ENCODE measurements at places on chromosomes 7 and 10.
A peak's percentile ranks its signal among the peaks of the same experiment; 100 is the strongest.

DNA sequence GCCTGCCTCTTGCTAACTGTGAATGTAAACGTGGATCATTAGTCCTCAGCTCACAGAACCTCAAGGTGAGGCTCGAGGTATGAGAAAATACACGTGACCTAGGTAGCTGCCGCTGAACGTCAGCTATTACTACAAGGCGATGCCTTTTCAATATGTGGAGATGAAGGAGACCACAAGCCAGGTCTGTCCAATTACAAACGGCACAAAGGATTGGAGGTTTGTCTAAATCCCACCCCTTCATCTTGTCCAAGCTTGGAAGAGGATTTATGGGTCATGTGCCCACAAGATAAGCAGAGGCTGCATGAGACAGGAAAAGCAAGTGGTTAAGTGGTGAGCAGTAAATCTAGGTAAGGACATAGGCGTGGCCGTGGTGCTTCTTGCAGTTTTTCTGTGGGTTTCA, 3.4 kb downstream of the H2BK1 start:
- peak; percentile 82 for DNase-seq

DNA sequence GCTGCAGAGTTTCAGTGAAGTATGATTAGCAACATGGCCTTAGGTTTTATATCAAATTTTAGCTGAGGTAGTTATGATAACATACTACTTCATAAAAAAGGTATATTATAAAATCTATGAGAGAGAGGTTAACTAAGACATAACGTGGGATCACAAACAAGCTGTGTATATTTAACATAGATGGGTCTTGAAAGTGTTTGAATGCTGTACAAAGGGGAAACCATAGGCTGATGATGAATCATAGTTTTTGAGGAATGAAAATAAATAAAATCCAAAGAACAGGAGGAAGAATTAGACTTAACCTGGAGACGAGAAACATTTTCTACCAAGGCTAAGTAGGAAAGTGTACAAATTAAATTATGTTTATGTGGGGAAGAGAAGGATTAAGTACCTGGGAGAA, 119.0 kb downstream of the GNAI1 start:
- no peak for DNase-seq

- DNase-seq, result no peak
These were observed 3.7 kb downstream of the LAMTOR4 start for GRCh38 chr7:100152404-100152803.

DNA sequence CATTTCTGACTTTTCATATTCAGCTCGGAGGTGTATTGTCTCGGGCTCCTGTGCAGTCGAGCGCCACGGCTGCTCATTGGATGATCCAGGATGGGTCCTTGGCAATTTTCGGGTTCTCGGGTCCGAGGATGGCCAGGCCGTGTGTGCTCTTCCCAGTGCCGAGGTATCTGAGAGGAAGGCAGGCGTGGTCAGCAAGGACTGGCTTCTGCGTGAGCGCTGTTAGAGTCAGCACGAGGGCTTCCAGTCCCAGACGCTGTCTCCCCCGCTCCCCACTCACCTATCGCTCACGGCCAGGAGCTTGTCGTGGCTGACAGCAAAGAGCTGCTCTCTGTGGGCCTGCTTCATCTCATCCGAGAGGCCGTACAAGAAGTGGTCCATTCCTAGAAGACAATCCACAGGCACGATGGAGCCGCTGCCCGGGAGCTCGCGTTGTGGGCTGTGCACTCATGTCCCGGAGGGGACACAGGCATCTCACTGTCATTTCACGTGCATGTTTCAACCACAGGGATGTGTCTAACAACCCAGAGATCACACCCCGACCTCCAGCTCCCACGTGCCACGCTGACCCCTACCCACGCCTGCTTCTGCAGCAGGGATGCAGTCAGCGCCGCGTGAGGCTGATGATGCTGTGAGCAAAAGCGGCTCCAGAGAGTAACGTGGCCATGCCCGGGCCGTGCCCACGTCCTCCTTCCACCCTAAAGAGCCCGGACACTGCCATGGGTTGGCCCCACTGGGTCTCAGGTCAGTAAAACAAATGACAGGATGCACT, 34.4 kb downstream of the PITRM1 start:
- no peak for DNase-seq

DNA sequence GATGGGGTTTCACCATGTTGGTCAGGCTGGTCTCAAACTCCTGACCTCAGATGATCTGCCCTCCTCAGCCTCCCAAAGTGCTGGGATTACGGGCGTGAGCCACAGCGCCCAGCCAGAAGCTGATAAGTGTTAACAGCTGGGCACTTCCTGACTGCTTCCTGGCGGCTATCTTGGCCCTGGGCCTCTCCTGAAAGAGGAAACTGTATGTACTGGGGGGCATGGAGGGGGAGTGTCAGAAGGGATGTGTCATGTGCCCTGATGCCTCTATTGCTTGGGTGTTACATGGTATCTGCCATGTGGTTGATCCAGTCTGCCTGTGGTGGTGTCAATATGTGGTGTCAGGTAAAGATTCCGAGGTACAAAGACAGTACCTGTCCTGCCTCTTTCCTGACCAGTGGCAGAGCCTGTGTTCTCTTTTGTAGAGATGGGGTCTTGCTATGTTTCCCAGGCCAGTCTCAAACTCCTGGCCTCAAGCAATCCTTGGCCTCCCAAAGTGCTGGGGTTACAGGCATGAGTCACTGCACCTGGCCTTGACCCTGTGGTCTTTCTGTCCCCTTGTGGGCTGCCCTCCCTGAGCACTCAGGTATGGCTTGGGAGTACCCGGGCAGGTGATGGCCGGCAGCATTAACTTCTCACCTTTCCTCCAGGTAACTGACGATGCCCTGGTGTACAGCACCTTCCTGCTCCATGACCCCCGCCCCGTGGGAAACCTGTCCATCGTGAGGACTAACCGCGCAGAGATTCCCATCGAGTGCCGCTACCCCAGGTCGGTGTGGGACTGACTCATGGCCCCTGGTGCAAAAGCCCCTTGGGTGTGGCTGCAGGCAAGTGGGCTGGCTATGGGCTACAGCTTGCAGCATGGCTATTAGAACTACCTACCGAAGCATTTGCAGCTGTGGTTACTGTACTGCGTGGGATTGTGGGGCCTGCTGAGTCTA, 4.4 kb downstream of the ZP3 start:
- DNase-seq, result no peak

DNA sequence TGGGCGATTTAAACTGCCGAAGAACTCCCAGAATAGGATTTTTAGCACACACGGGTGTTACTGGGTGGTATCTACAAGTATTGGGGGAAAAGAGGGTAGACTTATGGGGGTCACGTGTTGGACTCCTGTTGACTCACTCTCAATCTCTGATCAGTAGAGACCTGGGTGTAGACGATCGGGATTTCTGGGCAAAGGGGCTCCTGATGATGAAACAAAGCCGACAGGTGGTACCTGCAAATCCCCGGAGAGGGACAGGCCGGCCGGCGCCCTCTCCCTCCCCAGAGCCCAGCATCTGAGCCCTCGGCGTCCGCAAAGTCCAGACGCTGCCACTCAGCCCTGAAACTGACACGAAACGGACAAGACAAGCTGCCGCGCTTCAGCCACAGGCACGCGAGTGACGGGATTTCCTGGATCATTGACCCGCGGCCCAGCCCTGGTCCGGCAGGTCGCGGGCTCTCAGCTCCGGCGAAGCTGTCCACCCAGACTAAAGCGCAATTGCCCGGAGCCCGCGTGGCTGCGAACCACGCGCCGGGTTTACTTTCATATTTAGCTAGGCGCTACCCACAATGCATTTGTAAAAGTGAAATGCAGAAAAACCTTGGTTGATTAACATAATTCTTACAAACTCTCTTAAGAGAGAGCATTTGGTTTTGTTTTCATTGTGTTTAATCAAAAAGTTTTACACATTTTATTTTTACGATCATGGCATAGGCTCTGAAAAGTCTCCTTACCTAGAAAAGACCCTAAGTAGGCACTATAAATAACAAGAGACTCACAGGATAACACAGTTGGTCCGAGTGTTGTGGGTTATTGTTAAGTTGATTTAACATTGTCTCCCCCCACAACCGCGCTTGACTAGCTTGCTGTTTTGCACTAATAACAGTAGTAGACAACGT, 56.9 kb upstream of the EZH2 start:
- peak; percentile 84 for DNase-seq

DNA sequence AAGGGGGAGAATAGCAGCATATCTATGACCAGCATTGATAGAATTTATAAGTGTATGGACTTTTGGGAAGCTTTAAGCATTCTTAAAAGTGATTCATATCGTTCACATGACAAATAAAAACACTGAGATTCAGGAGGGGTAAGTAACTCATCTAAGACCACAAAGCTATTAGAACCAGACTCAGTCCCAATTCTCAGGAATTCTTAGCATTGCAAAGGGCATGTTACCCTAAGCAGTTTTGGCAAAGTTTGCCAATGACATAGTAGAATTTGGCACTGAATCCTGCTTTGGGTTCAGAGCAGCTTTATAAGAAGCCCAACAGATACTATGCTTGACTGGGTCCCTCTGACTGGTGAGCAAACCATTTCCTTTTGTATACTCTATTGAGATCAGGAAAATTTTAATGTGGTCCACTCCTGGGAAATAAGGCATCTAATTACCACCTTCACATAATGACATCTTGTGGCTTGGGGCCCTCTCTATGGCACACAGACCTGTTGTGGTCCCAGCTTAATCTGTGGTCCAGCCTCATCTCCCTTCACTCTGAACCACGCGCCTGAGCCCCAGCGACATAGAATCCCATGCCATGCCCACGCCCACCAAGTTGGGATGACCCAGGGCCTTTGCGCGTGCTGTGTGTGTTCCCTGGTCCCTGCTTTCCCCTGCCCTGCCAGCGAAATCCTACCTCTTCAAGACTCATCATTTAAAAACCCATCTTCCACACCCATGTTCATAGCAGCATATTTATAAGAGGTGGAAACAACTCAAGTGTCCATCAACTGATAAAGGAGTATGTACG, 37.5 kb upstream of the DOCK1 start:
- DNase-seq, result no peak

- no peak for DNase-seq
These were observed 770 bp downstream of the PRXL2A start for GRCh38 chr10:80409121-80409520.

DNA sequence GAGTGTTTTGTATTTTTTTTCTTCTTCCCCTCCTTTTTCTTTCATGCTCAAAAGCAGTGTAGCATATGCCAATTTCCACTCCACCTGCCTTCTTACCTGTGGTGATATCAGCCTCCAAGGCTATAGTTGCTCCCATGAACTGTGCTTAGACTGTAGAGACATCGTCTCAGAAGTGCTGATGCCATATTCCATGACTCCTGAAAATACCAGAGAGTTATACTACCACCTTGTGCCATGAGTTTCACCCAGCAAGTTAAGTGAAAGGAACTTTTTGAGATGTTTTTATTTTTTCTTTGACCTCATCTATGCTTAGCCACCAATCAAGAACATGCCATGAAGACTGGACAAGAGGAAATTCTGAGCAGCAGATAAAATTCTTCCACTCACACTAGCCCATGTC, 142.8 kb upstream of the SEMA3E start:
- DNase-seq, result no peak

- DNase-seq, result no peak
These were observed 2.0 kb downstream of the WDR91 start for GRCh38 chr7:135209225-135209834.

DNA sequence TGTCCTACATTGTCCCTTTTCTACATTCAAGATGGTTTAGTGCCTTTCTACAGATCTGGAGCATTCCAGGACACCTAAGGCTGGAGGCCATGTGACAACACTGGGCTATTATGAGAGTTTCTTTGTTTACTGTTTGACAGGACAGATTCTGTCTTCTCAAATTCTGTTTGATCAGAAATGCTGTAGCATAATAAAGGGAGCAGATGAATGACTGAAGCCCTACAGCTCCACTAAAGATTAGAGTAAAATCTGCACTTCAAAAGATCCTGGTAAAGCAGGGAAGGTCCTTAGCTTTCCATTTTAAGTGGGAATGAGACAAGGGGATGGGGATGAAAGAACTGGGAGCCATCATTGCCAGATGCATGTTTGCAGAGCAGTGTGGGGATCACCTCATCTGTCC, 38.4 kb downstream of the TMEM229A start:
- DNase-seq, result no peak

DNA sequence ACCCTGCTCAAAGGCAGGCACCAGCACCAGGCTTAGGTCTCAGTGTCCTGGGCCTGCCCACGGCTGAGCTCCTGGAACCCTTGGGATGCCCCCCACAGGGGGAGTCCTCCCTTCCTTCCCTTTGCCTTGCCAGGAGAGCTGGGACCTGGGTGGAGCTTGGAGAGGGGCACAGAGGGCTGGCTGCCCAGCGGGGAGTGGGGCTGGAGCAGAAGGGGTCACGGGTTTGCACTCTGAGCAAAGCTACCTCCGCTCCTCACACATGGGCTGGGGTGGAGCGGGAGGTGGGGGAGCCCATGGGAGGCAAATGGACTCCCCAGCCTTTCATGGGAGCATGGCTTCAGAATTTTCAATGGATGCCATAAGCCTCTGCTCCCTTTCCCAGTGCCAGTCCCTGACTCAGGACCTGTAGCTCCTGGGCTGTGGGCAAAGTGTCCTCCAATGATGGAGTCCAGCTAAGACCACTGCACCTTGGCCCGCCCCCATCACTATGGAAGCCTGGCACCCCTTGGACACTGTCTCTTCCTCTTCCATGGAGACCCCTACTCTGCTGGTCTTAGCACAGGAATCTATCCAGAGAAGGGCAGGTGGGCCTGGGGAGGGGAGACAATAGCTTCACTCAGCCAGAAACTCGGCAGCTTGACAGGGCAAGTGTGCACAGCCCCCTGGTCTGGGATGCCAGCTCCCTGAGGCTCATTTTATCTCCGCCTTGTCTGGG, 39.9 kb downstream of the LDB3 start:
- no peak for DNase-seq

DNA sequence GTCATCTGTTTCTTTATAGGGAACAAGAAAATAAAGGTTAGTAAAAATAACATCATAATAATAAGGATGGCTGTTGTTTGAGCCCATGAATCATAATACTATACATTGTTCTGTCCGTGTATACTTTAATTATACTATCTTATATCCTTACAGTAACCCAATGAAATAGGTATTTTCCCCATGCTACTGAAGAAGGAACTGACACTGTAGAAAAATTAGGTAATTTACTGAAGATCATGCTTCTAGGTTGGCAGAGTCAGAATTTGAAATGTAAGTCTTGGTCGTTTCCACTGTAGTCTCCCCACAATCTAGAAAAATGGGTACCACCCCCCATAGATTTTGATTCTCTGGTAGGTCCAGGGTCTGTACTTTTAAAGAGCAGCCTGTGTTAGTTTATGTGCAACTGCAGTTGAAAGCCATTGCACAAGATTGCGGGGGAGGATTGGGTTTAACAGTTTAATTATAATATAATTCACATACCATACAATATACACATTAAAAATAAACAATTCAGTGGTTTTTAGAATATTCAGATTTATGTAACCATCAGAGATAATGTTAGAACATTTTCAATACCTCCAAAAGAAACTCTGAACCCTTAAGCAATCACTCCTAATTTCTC, 47.7 kb downstream of the SHOC2 start:
- DNase-seq, result no peak

- DNase-seq, result no peak
These were observed 309.7 kb upstream of the KLF6 start for GRCh38 chr10:4094751-4095150.

GRCh38 chr7:157423348-157423747, 86.5 kb downstream of the DNAJB6 start:
- no peak for DNase-seq

DNA sequence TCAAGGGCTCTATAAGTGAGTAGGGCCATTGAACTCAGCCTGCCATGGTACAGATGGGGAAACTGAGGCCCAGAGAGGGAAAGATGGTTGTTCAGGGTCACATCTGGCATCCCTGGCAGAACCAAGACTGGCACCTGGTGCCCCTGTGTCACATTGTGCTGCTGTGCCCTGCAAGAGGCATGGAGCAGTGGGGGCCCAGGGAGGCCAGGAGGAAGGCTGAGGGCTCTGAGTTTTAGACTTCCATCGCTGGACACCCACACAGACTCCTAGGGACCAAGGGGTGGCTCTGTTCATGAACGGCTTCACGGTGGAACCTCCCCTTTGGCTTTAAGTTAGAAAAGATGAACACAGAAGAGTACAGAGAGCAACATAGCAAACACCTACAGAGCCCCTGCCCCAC, 66.7 kb upstream of the AQP1 start:
- no peak for DNase-seq
